ENCODE measurements at places on chromosomes 16 and 17. TPM values are rescaled to one million over a fixed set of nuclear protein-coding genes. Genes with fewer than 3 reads are reported as not detected.
A peak's percentile ranks its signal among the peaks of the same experiment; 100 is the strongest.

DNA sequence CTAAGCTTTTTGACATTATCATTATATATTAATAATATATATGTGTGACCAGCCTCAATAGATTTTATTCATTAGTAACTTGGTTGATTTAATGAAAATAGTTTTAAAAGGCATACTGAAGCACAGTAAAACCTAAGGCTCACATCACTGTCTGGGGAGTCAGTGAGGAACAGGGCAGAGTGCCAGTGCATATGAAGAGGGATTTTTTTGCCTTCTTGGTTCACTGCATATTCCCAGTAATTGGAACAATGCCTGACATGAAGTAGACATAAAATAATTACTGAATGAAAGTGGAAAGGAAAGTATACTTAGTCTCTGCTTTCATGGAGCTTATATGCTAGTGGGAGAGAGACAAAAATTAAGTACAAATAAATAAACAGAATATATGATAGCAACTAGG is 81.1 kb downstream of the FTO start:
- DNase-seq, result no peak

GRCh38 chr17:70024253-70024652 is 50.8 kb upstream of the KCNJ16 start:
- no peak for DNase-seq

DNA sequence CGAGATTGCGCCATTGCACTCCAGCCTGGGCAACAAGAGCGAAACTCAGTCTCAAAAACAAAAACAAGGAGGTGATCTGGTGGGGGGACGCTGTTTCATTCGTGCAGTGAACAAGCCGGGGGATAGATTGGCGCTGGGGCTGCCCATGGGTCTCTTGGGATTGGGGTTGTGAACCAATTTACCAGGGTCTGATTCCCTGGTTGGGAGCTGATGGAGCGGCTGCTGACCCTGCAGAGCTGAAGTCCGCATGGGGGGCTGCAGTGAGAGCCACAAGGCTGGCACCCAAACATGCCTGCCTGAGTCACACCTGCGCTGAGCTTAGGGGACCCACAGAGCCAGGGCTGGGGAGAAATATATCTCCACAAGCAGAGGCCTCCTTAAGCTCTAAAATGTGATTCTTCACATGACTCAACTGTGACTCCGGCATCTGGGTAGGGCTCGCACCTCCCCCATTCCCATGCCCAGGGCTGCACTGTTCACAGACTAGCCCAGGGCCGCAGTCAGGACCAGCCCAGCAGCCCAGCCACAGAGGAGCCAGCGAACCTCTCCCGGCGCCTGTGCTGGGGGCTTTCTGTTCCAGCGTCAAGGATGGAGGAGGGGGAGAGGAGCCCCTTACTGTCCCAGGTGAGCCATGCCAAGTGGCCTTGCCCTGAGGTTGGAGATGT is 5.0 kb downstream of the TSPAN10 start:
- DNase-seq, result no peak

DNA sequence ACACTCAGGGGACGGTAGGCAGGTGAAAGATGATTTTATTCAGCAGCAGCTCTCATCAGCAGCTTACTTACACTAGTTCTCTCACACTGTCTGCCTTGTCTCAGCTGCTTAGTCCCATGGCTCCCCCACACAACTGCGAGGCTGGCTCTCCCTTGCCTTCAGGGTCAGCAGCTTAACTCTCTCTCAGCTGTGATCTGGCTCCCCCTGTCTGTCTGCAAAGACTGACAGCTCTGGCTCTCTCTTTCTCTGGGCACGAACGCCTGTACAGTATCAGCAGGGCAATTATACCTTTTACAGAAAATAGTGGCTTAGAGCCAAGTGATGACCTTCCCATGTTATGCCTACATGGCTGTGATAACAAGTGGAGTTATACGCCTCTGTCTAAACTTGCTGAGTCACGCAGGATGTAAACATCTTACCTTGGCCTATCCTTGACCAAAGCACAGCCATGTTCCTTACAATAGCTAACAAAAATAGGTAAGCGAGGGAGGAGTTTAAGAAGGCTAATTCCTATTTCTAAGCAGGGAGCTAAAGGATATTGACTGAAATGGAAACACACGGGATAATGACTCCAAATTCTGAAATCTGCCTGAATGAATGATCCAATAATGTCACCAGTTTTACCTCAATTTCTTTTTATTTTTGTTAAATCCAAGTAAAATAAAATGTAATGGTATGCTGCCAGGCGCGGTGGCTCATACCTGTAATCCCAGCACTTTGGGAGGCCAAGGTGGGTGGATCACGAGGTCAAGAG is 1.1 kb upstream of the NDUFAB1 start:
- peak; percentile 43 for DNase-seq

- DNase-seq, result no peak
Observed at GRCh38 chr17:56173958-56174835, 20.9 kb downstream of the ANKFN1 start.

GRCh38 chr17:74737299-74738050 is 419 bp downstream of the RAB37 start:
- DNase-seq, result peak; percentile 54

GRCh38 chr17:76382803-76383545 is 1.4 kb upstream of the SPHK1 start:
- DNase-seq, result peak; percentile 81

- no peak for DNase-seq
Observed at GRCh38 chr17:41522301-41523224, 3.9 kb upstream of the KRT15 start.

The PRDM7 gene
- not detected for total RNA-seq

The TBC1D26 gene
- total RNA-seq, result not detected

The ATP6V0C gene
- 94.2 TPM for total RNA-seq

DNA sequence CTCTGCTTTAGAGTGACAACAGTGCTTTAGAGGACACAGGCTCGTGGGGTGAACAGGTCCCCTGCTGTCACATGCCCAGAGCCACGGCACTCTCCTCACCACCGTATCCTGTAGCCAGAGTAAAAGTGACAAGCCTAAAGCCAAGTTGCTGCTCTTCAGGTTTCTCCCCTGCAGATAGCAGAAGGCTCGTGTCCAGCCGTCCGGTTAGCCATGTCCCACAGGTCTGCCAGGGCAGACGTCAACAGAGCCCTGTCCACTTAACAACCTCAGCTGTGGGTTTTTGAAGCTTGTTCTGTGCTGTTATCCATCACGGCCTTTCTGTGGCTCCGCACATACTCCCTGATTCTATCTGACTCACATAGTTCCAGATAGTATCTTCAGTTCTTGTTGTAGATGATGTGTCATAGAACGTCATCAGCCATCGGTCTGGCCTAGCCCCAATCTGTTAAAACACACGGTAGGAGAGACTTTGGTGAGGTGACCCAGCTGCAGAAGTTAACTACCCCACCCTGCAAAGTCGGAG is 100.7 kb downstream of the SOCS1 start:
- peak; percentile 52 for DNase-seq

DNA sequence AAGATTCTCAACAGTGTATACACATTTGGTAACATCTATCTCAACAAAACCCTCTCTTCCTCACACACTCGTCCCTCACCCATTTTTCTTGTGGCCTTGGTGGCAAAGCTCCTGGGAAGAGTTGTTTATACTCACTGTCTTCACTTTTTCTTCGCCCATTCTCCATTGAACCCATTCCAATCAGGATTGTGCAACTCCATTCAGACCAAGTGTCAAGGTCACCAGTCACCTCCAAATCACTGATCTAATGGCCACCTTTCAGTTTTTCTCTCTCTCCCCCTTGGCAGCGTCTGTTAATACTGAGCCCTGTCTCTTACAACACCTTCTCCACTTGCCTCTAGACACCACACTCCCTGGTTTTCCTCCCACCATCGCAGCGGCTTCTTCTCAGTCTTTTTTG is 8.6 kb upstream of the SLC13A5 start:
- no peak for DNase-seq

- no peak for DNase-seq
Observed at GRCh38 chr17:77424585-77425344, 284.0 kb downstream of the SEC14L1 start.

- no peak for DNase-seq
Observed at GRCh38 chr17:34990921-34991365, 10.6 kb downstream of the LIG3 start.

DNA sequence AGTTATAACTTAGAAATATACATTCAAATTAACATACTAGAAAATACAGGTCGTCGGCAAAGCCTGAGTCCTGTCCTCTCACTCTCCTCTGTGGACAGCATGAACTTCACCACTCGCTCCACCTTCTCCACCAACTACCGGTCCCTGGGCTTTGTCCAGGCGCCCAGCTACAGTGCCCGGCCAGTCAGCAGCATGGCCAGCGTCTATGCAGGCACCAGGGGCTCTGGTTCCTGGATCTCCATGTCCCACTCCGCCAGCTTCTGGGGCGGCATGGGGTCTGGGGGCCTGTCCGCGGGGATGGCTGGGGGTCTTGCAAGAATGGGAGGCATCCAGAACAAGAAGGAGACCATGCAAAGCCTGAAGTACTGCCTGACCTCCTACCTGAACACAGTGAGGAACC is 319.4 kb downstream of the ZFHX3 start:
- no peak for DNase-seq

The CAPNS2 gene
- total RNA-seq, result not detected

The SEPTIN12 gene
- total RNA-seq, result not detected

GRCh38 chr17:17206124-17206912 is at the start of gene PLD6:
Gene PLD6 (minus strand): TSS chr17:17206333. CDS start chr17:17206286, 47 bp downstream.
- peak; percentile 94 for DNase-seq

DNA sequence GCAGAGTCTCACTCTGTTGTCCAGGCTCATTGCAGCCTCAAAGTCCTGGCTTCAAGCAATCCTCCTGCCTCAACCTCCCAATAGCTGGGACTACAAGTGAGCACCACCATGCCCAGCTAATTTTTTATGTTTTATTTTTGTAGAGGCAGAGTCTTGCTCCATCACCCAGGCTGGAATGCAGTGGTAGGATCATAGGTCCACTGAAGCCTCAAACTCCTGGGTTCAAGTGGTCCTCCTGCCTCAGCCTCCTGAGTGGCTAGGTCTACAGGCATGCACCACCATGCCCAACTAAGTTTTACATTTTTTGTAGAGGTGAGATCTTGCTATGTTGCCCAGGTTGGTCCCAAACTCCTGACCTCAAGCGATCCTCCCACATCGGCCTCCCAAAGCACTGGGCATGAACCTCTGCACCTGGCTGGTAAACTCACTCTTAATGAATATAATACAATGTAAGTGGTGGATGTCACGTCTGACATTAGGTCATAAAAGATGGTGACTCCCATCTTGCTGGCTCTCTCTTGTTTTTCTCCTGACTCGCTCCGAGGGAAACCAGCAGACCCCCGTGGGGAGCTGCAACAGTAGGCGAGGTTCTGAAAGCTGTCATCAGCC is 126.2 kb downstream of the IRX3 start:
- DNase-seq, result no peak

- no peak for DNase-seq
Observed at GRCh38 chr17:72498364-72499210, 377.8 kb downstream of the SOX9 start.

The C1QL1 gene
- 0.94 TPM for total RNA-seq

The ETV4 gene
- total RNA-seq, result 2.1 TPM

The MLKL gene
- 16.9 TPM for total RNA-seq

DNA sequence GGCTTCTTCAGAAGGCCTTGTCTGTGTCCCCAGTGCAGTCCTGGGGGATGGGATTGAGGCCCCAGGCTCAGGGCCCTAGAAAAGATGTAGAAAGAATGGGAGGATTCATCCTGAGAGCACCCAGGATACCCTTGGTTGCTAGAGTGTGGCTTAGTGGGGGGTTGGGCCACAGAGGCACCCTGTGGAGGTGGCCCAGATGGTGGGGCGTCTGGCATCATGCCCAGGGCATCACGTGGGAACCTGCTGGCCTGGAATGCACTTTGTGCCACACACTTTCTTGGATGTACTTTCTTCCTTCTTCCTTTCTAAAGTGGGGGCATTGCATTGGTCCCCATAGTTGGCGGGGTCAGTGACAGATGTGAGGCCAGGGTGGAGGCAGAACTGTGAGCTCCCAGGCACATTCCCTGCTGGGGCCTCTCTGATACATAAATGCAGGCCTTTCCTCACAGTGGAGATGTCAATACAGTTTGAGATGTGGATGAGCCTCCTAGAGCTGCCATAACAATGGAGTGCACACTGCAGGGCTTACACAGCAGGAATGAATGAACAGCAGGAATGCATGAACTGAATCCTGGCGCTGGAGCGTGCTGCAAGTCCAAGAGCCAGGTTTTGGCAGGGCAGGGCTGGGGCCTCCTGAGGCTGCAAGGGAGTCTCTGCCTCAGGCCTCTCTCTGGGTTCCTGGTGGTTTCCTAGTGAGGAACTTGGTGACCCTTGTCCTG is 43.3 kb downstream of the MGAT5B start:
- no peak for DNase-seq

- DNase-seq, result no peak
Observed at GRCh38 chr17:53193044-53193443, 629.7 kb upstream of the KIF2B start.

The EVI2A gene
- 31.9 TPM for total RNA-seq

GRCh38 chr16:30355954-30356308 is 823 bp upstream of the CD2BP2 start:
- no peak for DNase-seq

The FBXO31 gene
- 36.8 TPM for total RNA-seq

GRCh38 chr16:9012848-9013507 is 49.3 kb upstream of the USP7 start:
- DNase-seq, result no peak
